ENCODE measurements at places on chromosomes 12 and 14.

DNA sequence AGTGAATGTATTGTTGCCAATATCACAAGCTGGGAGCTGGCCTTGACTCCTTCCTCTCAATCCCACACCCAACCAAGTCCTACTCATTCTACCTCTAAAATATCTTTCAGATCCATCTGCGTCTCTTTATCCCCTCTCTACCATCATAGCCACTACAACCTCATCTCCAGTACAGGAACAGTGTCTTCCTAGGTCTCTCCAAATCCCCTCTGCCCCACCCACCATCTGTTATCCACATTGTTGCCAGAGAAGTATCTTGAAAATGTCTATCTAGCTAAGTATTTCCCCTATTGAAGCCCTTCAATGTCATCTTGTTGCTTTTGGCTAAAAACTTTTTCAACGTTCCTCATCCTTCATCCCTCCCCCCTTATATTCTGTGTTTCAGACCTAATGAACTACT lies 244.7 kb downstream of the C12orf75 start:
- no peak for DNase-seq

DNA sequence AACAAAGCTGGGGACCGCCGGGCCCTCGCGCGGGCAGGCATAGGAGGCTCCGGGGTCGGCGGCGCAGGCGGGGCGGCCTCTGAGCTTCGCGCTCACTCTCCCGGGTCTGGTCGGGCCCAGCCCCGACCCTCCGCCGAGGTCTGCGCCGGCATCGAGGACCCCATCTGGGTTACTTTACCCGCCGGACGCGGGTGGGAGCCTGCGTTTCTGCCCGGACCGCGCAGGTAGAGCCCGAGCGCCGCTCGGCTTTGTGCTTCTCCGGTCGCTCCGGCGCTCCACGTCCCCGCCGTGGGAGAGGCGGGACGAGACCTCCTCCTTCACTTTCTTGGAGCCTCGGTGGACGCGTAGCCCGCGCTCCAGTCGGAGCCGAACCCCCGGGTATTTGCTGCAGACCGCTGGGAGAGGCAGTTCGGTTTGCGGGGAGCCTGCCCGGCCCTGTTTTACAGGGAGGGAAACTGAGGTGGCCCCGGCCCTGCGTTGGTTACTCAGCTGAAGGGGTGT lies 63.2 kb downstream of the FBXL14 start:
- no peak for DNase-seq

- no peak for DNase-seq
Observed at GRCh38 chr14:77979171-77979570, 179.3 kb downstream of the ADCK1 start.

GRCh38 chr14:59150990-59151389 lies 37.5 kb upstream of the DAAM1 start:
- no peak for DNase-seq

GRCh38 chr12:89319122-89319521 lies 33.2 kb downstream of the DUSP6 start:
- no peak for DNase-seq

DNA sequence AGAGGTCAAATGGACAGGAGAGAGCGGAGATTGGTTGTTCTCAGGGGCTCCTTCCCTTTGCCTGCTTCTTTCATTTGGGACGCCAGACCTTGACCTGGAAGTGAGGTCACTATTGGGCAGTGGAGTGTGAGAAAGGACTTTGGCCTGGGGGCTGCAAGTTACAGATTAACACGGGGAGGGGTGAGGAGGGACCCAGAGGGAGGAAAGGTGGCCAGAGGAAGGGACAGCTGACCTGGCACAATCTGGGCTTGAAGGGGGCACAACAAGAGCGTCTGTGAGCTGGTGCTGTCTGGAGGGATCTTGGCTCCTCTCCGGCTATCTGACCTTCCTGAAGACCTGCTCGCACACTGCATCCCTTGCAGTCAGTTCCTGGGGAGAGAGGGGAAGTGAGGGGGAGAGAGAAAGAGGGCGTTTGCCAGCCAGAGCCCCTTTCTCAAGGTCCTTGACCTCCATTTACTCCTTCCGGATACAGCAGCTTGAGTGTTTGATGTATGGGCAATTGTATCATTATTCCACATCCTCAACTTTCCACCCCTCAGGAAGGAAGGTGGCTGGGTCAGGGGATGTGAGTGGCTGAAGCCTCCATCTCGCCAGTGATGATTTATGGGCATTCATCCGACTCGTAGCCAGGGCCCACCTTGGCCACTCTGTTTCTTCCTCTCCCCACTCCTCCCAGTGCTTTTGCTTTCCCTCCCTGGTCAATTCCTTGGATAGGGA lies 4.7 kb downstream of the RBP5 start:
- no peak for DNase-seq

- DNase-seq: no peak
Observed at GRCh38 chr12:13100605-13100881, 2.9 kb downstream of the GSG1 start.

DNA sequence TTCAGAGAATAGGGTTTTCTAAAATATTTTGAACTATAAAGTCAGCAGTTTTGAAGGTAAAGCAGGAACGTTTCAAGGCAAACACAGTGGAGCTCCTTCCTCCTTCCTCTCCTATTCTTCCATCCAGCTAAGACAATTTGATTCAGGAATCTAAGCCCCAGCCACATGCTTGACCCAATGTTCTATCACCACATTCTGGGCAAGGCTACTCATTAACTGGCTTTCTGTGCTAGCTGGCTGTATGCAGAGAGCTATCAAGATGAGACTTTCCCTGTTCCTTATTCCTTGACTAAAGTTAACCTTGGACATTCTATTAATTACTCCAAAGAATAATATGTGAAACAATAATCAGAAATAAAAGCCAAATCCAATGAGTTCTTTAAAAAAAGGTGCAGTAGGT lies 266.9 kb downstream of the NOVA1 start:
- DNase-seq: no peak

DNA sequence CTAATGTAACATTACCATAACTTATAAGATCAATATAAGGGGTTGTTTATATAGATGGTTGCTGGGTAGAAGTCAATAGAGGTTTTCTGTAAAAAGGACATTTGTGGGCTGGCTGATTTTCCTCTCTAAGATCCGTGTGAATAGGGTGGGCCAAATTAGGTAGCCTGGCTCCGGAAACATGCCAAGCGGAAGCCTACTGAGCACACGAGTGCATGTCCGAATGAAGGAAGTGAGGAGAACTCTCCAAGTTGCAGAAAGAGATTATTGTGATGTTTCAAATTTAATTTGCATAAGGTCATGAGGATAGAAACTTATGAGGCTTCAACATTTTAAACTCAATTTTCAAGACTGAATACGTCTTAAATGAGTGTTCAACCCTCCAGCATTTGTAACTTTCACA lies 356.7 kb downstream of the SNAPC1 start:
- DNase-seq: no peak

DNA sequence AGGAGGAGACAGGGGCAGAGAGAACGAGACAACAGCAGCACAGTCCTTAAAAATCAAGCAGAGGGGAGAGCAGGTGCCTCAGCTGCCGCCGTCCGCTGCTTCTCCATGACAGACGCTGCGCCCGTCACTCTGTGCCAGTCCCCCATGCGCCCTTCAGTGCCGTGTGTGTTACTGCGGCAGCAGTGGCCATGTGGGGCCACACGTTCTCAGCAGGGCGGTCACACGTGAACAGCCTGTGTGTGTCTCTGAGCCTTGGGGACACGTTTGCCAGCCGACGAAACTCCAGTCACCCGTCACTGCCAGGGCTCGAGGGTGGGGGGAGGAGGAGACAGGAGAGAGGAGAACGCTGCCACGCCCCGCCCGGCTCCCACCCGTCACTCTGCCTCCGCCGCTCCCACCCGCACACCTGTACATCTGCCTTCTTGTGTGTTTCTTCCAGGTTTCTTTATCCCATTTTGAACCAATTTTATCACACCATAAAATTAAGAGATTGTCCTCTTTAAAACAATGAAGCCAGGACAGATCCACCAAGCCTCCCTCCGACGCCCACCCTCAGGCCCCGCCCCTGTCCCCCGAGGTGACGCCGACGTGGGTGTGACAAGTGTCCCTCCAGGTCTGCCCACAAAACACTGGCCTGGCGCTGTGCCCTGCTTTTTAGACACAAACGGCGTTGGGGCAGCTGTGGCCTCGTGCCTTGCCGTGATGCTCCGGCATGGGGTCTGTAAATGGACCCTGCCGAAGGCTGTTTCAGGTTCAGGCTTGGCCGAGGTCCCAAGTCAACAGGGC lies 58.2 kb downstream of the GALNT9 start:
- DNase-seq: no peak

DNA sequence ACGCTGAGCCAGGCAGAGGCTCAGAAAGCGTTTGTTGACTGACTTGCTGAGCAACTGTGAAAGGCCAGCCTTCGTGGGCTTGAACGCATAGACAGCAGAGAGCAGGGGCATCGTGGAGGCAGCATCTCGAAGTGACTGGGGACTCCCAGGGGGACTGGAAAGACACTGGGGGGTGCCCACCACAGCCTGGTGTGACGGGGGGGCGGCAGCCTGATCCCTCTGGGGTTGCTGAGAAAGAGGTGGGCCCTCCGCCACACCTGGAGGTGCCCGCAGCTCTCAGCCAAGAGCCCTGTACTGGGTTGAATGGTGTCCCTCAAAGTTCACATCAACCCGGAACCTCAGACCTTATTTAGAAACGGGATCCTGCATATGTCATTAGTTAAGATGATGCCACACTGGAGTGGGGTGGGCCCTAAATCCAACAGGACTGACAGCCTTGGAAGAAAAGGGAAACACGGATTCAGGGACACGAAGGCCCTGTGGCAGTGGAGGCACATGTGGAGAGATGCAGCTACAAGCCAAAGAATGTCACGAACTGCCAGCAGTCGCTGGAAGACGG lies 84.6 kb downstream of the RFLNA start:
- no peak for DNase-seq

- no peak for DNase-seq
Observed at GRCh38 chr12:52139579-52140062, 52.2 kb downstream of the KRT80 start.

- no peak for DNase-seq
Observed at GRCh38 chr14:58131386-58131785, 20.6 kb downstream of the ARMH4 start.

DNA sequence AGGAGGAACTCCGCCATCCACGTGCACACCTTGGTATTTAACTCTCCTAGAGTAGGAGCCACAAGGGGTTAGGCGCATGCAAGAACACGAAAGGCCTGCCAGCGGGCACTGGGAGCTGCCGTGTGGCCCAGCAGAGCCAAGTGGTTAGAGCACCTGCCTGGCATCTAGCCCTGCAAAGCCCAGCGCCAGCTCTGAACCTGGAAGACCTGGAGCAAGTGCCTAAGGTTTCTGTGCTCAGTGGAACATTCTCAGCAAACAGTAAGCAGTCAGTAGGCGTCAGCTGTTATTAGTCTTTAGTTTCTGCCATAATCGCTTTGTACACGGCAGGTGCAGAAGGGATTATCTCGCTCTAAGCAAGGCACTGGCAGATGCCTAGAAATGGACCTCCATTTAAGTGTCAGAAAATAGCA lies 55.4 kb downstream of the SETD3 start:
- no peak for DNase-seq

- DNase-seq: no peak
Observed at GRCh38 chr14:54474232-54474793, 14.5 kb downstream of the GMFB start.

- DNase-seq: no peak
Observed at GRCh38 chr14:86933958-86934595, 1058.9 kb downstream of the GALC start.

DNA sequence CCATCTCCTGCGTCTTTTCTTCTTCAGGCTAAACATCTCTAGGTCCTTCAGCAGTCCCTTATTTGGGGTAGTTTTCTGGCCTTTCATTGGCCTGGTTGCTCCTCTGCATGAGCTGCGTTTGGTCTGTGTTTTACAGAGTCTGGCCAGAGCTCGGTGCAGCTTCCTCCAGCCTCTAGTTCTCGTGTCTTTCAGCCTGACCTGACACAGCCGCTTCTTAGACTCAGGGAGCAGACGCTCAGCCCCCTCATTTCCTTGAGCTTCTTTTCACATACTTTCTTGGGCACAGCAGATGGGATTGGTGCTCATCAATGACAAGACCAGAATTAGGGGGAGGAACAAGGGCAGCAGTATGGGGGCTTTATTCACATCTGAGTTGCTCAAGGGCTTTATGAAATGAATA lies 13.6 kb upstream of the GSG1 start:
- no peak for DNase-seq

GRCh38 chr14:91238661-91239060 lies 5.8 kb downstream of the GPR68 start:
- DNase-seq: no peak

Measured in stimulated activated CD4-positive, alpha-beta T cell treated with anti-CD3 and anti-CD28 coated beads, Interleukin-15, amount 100 ng/mL, for 1 hour (primary cell).